ENCODE measurements at places on chromosomes 1 and 21.

GRCh38 chr21:26788790-26789189 is 56.4 kb downstream of the ADAMTS1 start:
- no peak for DNase-seq

DNA sequence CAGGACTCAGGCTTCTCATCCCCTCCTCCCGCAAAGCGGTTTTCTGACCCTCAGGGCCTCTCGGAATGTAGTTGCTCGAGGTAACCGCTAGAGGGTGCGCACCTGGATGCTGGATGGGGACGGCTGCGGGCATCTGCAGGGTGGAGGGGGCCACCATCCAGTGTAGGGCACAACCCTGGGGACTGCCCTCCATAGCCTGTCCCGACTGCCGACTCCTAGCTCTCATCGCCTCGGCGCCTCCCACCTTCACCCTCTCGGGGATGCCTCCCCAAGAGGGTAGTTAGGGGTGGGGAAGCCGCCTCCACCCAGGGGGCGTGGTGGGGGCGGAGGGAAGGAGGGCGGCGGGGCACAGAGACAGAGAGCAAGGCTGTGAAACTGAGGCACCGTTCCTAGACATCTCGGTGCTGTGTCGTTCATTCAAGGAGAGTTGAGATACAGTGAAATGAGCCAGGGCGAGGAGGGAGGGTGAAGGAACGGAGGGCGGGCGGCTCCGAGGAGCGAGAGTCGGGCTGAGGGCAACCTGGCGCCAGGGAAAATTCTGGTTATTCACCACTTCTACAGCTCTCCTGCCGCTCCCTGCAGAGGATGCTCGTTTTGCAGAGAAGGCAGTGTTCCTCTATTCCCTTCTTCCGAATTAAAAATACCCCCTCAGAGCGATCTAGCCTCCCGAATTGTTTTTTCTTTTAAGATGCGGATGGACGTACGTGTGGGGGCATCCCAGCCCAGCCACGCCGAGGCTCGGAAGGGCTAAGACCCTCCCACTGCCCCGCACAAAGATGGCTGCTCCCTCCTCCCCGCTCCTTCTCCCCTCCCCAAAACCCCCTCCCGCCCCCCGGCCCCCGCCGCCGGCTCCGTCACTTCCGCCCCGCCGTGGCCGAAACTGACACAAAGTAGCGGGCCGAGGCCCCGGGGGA is at the start of gene ATP8B2:
ATP8B2 (plus strand) TSS at position 857 of the 914 bp plus-strand sequence. CDS start 2,617 bp downstream, outside the sequence.
- DNase-seq = peak; percentile 81

- DNase-seq = no peak
These were observed 62.8 kb downstream of the NRIP1 start for GRCh38 chr21:15001857-15002606.

GRCh38 chr1:40567825-40568224 is 36.4 kb downstream of the ZNF684 start:
- no peak for DNase-seq

Data from HTR-8/SVneo (cell line).